Astrocyte of the hippocampus (primary cell): ENCODE measurements at places on chromosomes 4 and X.
A peak's percentile ranks its signal among the peaks of the same experiment; 100 is the strongest.

DNA sequence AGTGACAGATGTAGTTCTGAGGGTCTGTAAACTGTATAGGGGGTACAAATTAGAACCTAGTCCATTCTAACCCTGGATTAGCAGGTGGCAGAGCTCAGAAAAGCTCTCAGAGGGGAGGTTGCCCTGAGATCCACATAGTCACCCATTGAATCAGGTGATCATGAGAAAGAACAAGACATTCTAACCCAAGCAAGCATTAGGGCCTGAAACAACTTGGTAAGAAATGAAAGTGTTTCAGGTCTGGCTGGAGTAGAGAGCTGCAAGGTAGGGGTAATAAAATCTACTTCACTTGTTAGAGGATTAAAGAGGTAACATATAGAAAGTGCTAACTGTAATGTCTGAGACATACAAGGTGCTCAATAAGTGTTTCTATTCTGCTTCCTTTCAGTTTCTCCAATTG, 8.8 kb upstream of the BMP2K start:
- DNase-seq = no peak

DNA sequence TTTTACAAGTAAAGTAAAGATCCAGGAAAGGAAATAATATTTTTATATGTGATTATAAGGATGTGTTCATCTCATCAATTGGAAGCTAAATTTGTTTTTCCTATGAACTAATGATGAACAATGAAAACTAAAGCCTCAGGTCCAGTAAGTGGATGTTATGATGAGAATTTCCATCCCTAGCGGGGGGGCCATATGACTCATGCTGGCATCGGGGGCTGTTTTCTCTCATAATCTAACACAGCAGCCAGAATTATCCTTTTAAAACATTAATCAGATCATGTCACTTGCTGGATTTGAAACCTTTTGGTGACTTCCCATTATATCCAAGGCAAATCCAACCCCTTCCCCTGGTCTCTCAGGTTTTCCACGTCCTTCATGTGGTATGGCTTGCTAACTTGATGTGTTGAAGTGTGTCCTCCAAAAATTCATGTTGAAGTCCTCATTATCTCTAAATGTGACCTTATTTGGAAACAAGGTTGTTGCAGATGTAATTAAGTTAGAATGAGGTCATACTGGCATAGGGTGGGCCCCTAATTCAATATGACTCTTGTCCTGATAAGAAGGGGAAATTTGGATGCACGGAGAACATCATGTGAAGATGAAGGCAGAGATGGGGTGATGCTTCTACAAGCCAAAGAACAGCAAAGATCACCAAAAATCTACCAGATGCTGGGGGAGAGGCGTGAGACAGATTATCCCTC, 96.8 kb downstream of the AKAP4 start:
- no peak for DNase-seq

DNA sequence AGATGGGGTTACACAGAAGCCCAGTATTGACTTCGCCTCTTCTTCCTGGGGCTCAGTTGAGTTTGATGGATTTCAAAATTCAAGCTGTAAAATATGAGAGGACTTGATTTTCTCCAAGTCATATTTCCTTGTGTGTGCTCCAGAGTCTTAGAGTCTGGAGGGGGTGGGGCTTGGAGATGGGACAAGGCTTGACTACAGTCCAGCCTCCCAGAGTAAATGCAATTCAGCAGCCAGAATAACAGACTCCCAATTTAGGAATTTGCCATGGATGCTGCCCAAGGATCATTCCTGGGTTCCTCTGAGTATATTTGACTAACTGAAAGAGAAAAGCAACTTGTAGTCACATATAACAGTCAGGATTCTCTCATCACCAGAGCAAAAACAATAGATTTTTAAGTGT, 53.7 kb upstream of the RBPJ start:
- peak; percentile 46 for DNase-seq

DNA sequence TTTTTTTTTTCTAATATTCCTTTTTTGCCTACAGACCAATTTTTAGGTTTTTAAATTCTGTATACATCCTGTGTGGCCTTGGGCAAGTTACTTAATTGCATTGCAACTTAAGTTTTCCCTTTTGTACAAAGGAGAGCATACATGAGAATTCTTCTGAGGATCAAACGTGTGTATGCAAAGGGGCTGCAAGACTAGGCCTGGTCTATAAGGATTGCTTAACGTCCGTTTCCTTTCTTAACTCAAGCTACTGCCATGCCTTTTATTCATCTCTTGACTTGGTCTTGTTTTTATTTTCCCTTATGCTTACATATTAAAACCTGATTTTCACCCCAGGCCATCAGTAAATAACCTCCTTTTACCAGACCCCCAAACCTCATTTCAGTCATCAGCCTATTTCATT, 13.6 kb downstream of the RBPJ start:
- DNase-seq = no peak

GRCh38 chr4:79174490-79175252, 151.2 kb downstream of the NAA11 start:
- no peak for DNase-seq

DNA sequence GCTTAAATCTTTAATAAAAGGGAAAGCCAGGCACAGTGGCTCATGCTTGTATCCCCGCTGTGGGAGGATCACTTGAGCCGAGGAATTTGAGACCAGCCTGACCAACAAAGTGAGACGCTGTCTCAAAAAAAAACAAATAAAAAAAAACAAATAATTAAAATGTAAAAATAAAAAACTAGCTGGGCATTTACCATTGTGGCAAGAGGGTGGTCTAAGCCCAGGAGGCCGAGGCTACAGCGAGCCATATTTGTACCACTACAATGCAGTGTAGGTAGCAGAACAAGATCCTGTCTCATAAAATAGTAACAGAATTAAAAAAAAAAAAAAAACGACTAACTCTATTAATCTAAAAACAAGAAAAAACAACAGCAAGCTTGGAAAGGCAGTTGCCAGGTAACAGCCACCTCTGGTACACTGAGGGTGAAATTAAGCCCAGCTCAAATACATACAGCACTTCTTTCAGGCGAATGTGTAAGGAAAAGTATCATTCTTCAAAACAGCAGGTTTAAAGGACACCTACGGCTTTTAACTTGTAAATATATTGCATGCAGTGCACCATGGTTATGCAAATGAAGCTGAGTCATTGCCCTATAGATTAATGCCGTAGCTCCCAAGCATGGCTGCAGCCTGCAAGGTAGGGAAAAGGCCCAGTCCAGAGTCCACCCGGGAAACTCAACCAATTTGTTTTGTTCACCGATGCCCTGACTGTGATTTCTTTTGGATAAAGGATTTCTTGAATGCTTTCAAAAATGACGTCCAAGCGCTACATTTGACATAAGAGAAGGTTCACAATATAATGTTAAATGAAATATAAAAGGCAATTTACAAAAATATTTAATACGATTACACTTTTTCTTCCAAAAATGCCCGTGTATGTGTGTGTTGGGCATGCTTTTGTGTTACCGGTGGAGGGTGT, 14.5 kb upstream of the TXLNG start:
- DNase-seq = peak; percentile 64

- no peak for DNase-seq
Observed at GRCh38 chrX:136662104-136662503, 14.1 kb downstream of the CD40LG start.

GRCh38 chrX:118644378-118644777, 83.0 kb upstream of the IL13RA1 start:
- DNase-seq = peak; percentile 46

- no peak for DNase-seq
Observed at GRCh38 chrX:57674861-57675260, 5.2 kb downstream of the NLRP2B start.

- DNase-seq = peak; percentile 38
Observed at GRCh38 chr4:158169931-158170690, 2.7 kb downstream of the GASK1B start.

DNA sequence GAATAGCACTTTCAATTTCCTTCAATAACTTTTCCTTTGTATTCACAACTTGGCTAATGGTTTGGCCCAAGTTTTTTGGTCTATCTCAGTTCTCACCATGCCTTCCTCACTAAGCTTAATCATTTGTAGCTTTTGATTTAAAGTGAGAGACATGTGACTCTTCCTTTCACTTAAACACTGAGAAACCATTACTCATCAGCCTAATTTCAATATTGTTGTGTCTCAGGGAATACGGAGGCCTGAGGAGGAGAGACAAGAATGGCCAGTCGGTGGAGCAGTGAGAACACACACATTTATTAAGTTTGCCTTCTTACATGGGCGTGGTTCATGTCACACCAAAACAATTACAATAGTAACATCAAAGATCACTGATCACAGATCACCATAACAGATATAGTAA, 56.7 kb downstream of the TSPAN5 start:
- no peak for DNase-seq

GRCh38 chrX:63935835-63936234, 150.8 kb upstream of the ARHGEF9 start:
- no peak for DNase-seq

- no peak for DNase-seq
Observed at GRCh38 chr4:86870442-86871069, 21.4 kb upstream of the SLC10A6 start.

DNA sequence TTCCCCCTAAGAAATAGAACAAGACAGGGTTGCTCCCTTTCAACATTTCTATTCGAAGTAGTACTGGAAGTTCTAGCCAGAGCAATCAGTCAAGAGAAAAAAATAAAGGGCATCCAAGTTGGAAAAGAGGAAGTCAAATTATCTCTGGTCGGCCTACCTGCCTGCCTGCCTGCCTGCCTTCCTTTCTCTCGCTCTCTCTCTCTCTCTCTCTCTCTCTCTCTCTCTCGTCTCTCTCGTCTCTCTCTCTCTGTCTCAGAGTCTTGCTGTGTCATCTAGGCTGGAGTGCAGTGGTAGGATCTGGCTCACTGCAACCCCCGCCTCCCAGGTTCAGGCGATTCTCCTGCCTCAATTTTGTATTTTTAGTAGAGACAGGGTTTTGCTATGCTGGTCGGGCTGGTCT, 42.9 kb downstream of the CCKAR start:
- DNase-seq = no peak

DNA sequence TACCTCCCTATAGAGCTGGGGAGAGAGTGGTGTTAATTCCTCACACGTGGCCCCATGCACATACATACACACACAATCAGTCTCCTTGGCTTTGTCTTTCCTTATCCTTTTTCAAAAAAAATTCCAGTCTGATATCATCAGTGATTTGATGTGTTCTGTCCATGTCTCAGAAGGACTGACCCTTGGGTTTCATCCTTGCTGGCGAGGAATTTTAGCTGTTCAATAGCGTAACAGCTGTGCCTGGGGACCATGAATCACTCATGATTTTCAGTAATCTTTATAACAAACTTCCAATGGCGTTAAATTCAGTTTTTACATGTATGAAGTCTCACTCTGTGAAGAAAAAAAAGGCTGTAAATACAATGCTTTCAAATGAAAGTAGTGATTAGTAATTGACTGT, 204.6 kb downstream of the RBMX2 start:
- DNase-seq = no peak

GRCh38 chr4:176187624-176188023, 7.8 kb downstream of the SPATA4 start:
- peak; percentile 18 for DNase-seq

GRCh38 chr4:95181243-95181995, 367.4 kb downstream of the UNC5C start:
- DNase-seq = peak; percentile 75

DNA sequence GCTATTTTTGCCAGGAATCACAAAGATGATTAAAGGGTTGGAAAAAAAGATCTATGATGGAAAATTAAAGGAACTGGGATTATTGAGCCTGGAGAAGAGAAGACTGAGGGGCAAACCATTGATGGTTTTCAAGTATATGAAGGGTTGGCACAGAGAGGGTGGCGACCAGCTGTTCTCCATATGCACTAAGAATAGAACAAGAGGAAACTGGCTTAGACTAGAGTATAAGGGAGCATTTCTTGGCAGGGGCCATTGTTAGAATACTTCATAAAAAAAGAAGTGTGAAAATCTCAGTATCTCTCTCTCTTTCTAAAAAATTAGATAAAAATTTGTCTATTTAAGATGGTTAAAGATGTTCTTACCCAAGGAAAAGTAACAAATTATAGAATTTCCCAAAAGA, 75.1 kb downstream of the NPNT start:
- DNase-seq = no peak

DNA sequence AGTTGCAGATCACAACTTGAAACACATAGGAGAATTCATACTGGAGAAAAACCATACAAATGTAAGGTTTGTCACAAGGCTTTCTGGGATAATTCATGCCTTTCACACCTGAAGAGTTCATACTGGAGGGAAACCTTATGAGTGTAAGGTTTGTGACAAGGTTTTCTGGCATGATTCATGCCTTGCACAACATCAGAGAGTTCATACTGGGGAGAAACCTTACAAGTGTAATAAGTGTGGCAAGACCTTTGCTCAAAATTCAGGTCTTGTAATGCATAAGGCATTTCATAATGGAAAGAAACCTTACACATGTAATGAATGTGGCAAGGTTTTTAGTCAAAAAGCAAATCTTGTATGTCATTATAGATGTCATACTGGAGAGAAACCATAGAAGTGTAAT, 58.8 kb upstream of the ENPEP start:
- DNase-seq = no peak

DNA sequence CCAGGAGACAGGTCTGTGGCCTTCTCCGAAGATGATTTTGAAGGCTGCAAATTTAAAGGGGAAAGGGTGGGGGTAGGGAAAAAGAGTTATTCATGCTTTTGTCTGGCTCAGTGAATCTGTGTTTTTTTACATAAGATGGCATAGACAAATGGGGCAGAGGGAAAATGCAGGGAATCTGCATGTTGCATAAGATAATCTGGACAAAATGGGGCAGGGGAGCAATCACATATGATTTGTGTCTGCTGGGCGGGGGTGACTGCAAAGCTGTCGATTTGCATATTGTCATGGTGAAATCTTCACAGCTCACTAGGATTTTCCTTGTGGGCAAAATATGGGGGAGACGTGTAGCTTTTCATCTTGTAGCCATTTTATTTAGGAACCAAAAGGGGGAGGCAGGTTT, 29.4 kb upstream of the GYG2 start:
- no peak for DNase-seq

GRCh38 chr4:189504220-189504619, 436.5 kb upstream of the FRG1 start:
- no peak for DNase-seq

DNA sequence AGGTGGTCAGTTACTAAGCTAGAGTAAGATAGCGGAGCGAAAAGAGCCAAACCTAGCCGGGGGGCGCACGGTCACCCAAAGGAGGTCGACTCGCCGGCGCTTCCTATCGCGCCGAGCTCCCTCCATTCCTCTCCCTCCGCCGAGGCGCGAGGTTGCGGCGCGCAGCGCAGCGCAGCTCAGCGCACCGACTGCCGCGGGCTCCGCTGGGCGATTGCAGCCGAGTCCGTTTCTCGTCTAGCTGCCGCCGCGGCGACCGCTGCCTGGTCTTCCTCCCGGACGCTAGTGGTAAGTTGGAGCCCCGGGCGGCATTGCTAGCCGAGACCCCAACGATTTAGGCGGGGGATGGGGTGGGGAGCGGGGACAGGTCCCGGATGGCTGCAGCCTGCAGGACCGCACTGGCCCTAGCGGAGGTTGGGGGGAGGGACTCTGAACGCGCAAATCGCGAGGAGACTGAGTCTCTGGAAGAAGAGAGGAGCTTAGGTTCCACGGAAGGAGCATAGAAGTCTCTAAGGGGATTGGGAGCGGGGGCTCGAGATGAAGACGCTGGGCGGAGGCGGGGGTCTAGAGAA, 573 bp downstream of the HTR2C start:
- peak; percentile 17 for DNase-seq

GRCh38 chr4:24768604-24769003, 26.8 kb upstream of the SOD3 start:
- DNase-seq = no peak

- DNase-seq = no peak
Observed at GRCh38 chr4:10731162-10731561, 46.6 kb upstream of the CLNK start.
